Muscle of leg (tissue), 16 donors: ENCODE measurements at places on chromosomes 7 and 10. TPM values are rescaled to one million over a fixed set of nuclear protein-coding genes. Genes with fewer than 3 reads are reported as not detected.
A peak's percentile ranks its signal among the peaks of the same experiment; 100 is the strongest.

- DNase-seq: no peak
These were observed 135.5 kb downstream of the CD36 start for GRCh38 chr7:80773787-80774508.

GRCh38 chr10:50809596-50809995, 69.9 kb downstream of the ASAH2B start:
- DNase-seq: no peak

DYNC1I1 gene
- 0.53 TPM for total RNA-seq

- peak; percentile 80 for DNase-seq
These were observed 247.1 kb upstream of the GRB10 start for GRCh38 chr7:51029701-51030191.

DNA sequence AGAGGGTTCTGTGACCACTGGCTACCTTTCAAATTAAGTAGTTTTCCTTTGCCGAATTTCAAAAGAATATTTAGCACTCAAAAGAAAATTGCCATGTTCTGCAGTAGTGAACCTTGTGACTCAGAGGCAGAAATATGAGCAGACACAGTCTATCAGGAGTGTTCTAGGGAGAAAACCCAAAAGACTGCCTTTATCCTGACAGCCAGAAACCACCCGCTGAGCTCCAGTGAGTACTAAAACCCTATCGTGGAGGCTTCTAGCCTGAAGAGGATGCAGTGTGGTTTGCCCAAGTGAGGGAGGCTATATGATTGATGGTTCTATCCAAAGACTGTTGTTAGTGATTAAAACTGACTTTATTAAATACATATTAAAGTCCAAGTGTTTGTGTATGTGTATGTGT, 21.9 kb downstream of the CHRM2 start:
- DNase-seq: no peak

- DNase-seq: no peak
These were observed 6.2 kb upstream of the IFIT2 start for GRCh38 chr10:89295597-89295996.

DNA sequence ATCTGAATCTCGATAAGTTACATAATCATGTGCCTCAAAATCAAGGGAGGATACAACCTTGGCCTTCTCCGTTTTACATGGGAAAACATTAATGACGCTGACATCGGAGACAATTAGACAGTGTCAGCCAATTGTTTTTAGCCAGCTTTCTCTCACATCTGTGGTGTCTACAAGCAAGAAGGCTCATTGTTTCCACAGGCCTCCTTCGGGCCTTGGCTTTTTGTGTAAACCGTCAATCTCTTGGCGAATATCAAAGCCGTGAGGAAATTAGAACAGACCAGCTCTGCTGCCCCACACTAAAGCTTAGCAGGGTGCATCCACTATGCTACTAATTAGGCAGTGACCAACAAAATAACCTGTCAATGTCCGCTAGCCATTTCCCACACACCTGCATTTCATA, 43.2 kb downstream of the VAX1 start:
- no peak for DNase-seq

FEZF1 gene
- not detected for total RNA-seq

- DNase-seq: no peak
These were observed 566.0 kb downstream of the SUGCT start for GRCh38 chr7:40700653-40701421.

PLEKHS1 gene
- total RNA-seq: 0.04 TPM

DNA sequence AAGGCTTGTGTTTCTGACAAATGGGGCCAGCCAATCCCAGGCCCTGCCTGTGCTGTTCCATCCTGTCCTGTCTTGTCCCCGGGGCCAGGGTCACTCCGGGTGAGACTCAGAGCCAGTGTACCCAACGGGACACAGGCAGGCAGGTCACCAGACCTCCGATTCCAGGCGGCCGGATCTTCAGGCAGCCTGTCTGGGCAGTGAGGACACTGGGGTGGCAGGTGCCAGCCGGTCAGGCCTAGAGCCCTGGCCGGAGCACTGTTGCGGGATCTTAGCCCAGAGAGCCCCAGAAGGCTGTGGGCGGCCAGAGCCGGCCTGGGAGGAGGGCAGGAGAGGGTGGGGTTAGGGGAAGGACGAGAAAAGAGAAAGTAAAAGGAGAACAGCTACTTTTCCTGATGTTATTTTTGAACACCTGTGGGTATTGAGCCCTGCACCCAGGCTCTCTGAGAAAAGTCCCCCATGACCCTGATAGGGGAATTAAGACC, 134.3 kb upstream of the TNRC18 start:
- DNase-seq: peak; percentile 72

- no peak for DNase-seq
These were observed 23.9 kb upstream of the CALN1 start for GRCh38 chr7:72435925-72436480.

GRCh38 chr7:2715341-2716231, 27.6 kb downstream of the AMZ1 start:
- peak; percentile 56 for DNase-seq

DNA sequence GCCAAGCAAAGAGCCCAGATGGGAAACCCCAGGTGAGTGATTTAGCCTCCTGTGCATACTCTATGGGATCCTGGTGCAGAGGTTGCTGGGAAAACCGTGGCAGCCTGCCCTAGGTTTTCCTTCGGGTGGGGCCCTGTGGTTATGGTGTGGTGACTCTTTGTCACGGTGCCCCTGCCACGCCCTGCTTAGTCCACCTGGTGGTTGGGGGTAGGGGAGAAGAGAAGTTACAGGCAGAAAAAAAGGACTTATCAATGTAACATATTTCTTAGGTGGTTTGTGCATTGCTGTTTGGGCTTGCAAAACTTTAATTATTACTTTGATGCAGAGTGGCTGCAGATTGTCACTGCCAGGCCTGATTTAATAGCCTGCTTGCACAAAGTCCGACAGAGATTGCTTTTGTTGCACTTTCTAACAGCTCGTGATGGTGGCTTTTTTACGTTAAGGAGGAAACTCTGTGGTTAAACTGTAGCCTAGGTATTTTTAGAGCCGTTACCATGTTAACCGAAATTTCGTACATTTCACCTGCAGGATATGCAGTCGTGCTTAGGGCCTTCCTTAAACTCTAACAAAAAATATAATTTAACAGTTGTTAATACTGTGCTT, 197.4 kb downstream of the RNLS start:
- peak; percentile 29 for DNase-seq

DNA sequence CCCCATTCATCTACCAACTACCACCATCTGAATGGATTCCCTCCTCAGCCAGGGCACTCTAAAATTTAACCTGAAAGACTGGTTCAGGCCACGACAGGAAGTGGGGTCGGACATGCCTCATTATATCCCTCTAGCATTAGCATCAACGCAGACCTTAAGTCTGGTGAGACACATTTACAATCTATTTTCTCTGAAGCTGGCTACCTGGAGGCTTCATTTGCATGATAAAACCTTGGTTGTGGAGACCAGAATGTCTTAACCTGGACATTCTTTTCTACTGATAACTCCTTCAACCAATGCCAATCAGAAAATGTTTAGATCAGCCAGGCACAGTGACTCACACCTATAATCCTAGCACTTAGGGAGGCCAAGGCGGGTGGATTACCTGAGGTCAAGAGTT, 42.3 kb downstream of the SVOPL start:
- DNase-seq: no peak

GRCh38 chr10:87660484-87661133, 931 bp downstream of the PAPSS2 start:
- peak; percentile 50 for DNase-seq

GRCh38 chr7:128148676-128149075, 92.4 kb upstream of the LEP start:
- DNase-seq: no peak

DNA sequence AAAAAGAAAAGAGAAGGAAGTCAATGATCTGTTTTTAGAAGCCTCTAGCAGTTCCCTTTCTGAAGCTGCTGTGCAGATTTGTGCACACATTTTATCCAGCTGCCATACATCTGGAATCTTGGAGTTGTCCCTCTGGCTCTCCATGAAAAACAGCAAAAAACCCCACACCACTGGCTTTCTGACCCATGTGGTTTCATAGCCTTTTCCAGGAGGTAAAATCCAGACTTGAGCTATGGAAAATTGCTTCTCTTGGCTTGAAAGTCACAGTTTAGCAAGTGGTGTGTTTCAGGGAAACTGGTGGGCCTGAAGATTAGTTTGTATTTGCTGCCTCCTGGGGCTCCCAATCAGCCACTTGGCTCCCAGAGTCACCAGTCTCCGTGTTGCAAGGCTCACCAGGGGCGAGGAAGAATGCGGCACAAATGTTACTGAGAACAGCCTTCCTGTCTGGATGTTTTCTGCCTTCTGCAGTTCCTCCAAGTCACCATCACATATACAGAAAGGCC, 50.1 kb upstream of the ADRB1 start:
- peak; percentile 92 for DNase-seq

PTPN12 gene
- 34.9 TPM for total RNA-seq

- DNase-seq: peak; percentile 65
These were observed 99.0 kb downstream of the KIAA1217 start for GRCh38 chr10:24307696-24308485.

DNA sequence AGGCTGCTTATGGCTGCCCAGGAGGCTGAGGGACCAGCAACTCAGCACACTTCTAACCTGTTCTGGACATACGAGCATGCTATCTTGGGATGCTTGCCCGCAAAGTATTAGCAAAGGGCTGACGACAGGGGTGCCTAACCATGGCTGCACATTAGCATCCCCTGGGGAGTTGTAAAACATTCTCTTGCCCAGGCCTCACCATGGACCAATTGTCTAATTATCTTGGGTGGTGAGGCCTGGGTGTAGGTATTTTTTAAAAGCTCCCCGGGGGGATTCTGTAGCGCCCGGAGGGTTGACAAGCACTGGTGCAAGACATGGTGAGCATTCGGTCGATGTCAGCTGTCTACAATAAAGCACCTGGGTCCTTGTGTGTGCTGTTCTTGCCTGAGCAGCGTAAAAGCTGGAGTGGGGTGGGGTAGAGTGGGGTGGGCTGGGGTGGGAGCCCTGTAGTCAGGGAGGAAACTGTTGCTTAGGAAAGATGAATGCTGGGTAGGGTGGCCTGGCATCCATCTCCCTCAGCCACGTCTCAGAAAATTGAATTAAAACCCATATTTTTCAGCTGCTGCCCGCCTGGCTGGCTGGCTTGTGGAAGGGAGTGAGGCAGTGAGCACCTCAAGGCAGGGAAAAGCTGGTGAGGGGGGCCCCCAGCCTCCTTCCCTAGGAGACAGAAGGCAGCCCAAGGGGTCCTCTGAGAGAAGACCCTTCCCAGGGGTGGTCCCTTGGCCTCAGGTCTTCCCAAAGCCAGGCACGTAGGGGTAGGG, 2.9 kb upstream of the ADCYAP1R1 start:
- no peak for DNase-seq

GRID1 gene
- 2.7 TPM for total RNA-seq

DNA sequence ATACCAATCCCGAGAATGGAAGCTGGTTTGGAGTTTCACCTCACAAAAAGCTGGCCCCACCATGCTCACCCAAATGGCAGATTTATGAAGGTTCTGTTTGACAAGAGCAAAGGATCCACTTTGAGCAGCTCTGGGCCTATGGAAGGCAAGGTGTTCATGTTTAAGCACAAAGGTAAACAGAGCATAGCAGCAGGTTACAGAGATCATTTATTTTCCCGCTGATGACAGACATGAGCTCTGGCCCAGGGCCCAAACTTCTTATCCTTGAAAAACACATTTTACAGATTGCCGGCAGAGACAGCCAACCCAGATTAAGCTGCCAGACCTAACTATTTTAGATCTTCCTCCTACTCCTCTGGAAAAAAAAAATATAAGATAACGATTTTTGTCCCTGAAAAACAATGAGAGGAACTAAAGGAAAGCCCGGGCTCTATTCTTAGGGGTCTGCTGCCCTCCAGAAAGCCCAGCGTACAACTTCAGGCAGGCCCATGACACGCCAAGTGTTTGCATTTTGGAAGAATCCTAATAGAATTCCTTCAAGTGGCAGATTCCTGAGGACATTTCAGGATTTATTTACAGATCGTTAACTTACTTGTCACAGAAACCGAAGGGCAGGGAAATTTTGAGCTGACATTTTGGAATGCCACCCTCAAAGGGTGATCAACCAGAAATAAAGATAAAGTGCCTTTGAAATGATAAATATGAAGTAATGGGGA, 40.0 kb downstream of the SYPL1 start:
- DNase-seq: peak; percentile 43

DNA sequence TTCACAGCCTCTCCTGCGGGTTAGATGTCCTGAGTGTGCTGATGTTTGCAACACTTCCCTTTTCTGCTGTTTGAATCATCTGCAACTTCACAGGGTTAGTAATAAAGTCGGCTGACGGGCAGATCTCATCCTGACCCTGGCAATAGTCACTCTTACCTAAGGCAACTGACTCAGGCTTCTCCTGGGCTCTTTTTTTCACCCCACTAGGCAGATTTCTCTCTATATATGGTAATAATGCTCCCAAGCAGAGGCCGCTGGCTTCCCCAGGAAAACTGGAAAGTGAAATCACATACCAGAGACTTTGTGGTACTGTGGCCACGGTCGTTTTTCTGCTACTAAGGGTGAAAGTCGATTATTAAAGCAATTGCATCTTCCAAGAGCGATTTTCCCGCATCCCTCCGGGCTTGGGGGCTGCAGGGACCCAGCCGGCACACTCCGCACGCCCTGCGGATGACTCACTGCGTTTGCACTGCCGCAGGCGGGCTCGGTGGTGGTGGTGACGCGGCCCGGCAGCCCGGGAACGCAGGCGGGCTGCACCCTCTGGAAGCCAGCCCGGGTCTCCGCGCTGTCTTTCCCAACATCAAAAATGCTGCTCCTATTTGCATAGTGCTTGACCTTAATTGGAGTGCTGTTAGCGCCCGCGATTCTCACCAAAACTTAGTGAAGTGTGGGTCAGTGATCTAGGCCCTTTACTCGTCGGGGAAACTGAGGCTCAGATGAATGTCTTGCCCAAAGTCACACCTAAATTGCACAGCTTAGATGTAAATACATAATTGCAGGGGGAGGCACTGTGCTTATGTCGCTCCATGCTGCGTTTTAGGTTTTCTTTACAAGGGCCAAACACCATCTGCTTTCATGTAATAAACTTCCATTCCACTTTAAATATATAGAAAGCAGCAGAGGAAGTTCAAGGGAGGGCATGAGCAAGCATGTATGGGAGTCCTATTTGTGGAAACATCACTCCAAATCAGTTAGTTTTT, 47.6 kb upstream of the ITGB1 start:
- peak; percentile 61 for DNase-seq

GRCh38 chr7:92834507-92835260, 1.7 kb downstream of the CDK6 start:
- DNase-seq: peak; percentile 44

DNA sequence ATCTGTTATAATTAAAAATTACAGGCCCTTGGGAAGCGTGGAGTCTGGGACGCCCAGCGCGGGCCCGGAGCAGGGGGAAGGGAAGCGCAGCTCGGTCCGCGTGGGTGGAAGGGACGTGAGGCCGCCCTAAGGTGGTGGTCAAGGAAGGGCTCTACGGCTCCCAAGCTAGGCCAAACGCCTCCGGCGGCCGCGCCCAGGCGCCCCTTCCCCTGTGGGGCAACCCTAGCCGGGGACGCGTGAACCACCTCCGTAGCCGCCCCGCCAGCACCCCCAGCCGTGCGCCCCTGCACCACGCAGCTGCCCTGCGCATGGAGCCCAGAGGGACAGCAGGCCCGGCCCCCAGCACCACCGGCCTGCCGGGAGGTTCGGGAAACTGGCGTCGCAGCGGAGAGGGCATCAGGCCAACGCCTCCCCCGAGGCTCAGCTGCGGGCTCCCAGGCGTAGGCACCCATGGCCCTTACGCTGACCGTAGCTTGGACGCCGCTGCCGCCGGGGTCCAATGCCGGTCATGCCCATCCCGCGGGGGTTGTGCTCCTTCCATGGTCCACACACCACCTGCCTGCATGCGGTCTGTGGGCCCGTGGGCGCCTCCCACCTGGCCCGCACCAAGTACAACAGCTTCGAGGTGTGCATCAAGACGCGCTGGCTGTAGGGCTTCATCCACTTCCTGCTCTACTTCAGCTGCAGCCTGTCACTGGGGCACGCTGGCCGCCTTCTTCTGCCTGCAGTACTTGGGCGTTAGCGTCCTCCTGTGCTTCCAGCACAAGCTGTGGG, 166.7 kb downstream of the SEPTIN7 start:
- no peak for DNase-seq

MKX gene
- 14.7 TPM for total RNA-seq
